Lung (tissue), 17 donors: ENCODE measurements at places on chromosomes 3 and 15.

- DNase-seq, result no peak
These were observed 132.1 kb downstream of the WDR76 start for GRCh38 chr15:43958861-43959330.

DNA sequence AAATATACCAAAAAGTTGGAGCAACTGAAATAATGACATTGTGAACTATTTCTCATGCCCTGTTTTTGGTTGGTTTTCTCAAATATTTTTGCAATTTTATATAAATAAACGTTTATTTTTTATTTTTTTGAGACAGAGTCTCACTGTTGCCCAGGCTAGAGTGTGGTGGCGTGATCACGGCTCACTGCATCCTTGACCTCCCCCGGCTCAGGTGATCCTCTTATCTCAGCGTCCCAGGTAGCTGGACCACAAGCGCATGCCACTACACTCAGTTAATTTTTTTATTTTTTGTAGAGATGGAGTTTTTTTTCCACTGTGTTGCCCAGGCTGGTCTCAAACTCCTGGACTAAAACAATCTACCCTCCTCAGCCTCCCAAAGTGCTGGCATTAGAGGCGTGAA is 45.6 kb downstream of the YEATS2 start:
- no peak for DNase-seq

DNA sequence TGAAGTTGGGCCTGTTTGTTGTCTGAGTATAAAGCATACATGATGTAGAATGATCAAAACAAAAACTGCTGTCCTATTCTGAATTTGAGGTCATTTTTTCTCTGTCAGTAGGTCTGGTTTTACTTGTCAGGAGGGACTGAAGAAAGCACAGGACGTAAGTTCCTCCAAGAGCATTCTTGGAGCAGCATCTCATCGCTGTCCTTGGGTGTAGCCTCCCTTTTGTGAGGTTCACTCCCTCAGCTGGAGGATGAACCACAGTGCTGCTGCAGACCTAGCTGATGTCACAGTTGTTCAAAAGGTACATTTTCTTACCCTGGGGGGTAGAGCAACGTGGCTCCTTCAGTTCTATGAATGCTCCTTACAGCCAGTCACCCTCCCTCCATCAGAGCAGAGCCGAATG is 490.0 kb upstream of the TBL1XR1 start:
- DNase-seq, result no peak

DNA sequence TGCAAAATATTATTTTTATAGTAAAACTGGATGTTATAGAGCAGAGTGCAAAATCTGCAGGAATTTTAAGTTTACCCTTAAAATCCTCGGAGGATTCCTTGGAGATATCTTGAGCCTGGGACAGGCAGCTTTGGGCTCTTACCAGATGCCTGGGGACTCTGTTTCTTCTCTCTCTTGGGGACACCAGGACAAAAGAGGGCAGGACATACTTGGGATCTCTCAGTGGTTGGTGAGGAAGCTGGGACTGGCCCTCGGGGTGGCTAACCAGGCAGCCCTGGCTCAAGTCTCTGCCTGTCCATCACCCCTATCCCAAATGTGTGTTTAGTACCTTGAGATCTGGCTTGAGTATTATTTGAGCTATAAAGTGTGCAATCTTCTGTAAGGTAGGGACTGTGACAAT is 38.6 kb downstream of the TKT start:
- DNase-seq, result no peak

DNA sequence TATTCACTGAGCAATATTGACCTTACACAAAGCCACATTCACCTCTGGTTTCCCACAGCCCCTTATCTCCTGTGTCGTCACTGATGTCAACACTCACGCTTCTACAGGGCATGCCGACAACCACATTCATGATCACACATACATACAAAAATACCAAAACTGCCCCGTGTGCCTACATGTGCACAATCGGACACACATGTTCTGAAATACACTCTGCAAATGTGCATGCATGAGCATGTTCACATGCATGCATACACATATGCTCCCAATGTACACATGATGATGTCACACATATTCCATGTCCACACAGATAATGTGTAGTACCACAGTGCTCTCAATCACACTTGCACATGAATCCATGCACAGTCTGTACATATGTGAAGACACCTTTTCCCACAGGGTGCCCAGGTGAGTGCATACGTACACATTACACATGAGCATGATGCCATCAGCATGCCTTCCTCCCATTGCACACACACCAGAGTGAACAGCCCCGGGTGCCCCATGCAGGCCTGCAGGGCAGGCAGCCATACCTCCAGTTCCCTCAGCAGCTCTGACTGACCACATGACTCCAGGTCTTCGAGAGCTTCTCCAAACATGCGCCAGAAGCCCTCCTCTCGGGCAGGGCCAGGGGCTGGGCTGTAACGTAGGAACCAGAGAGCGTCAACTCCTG is 37.0 kb downstream of the GRIP2 start:
- DNase-seq, result no peak

DNA sequence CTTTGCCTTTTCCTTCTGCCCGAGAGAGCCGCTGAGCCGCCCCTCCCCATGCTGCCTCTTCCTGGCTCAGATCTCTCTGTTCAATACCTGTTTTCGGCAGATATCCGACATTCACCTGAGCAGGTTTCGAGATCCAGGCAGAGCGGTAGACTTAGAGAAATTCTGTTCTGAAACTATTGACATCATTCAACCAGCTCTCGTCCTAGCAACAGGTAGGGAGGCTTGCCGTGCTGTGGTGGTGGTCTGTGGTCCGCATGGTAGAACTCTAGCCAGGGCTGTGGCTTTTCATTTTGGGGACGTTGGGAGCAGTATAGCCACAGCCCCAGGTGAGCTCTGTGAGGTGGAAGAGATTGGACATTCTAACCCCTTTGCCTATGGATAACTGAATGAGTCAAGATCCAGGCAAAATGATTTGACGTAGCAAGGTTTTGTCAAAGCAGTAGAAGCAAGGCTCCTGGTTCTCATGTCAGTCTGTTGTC is 810 bp downstream of the TMEM62 start:
- no peak for DNase-seq

GRCh38 chr3:27767000-27767399 is 44.9 kb upstream of the EOMES start:
- no peak for DNase-seq

- DNase-seq, result no peak
These were observed 52.1 kb upstream of the FGD5 start for GRCh38 chr3:14766428-14767244.

- DNase-seq, result no peak
These were observed 93.1 kb downstream of the MYLK start for GRCh38 chr3:123791073-123791370.

DNA sequence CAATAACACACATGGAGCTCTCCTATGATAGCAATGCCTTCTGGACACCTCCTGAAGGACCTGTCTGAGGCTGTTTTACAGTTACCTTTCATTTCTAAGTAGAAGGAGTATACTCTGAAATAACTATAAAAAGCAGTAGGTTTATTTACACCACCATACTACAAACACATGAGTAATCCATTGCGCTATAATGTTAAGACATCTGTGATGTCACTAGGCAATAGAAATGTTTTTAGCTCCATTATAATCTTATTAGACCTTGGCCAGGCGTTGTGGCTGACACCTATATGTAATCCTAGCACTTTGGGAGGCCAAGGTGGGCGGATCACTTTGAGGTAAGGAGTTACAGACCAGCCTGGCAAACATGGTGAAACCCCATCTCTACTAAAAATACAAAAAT is 24.7 kb downstream of the PXK start:
- no peak for DNase-seq

- DNase-seq, result no peak
These were observed 361.4 kb downstream of the VGLL3 start for GRCh38 chr3:86629511-86629910.

- DNase-seq, result no peak
These were observed 81.6 kb upstream of the CHMP2B start for GRCh38 chr3:87145553-87145952.

DNA sequence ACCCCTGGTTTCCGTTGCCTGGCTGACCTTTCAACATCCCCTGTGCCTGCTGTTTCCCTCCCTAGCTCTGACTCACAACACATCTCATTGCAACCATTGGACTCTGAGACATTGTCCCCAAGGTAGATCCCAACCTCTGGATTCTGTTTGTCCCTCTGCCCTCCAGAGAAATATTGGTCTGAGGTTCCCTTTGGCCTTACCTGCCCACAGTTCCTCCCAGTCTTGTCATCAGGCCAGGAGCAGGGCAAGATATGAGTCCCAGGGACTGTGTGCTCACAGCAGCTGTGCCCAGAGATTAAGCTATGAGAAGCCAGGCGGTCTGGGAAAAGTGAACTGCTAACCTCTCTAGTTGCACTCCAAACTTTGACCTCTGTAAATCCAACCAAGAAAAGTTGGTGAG is 168.2 kb upstream of the NR2F2 start:
- no peak for DNase-seq

- no peak for DNase-seq
These were observed 93.2 kb upstream of the AGTR1 start for GRCh38 chr3:148604270-148605085.

DNA sequence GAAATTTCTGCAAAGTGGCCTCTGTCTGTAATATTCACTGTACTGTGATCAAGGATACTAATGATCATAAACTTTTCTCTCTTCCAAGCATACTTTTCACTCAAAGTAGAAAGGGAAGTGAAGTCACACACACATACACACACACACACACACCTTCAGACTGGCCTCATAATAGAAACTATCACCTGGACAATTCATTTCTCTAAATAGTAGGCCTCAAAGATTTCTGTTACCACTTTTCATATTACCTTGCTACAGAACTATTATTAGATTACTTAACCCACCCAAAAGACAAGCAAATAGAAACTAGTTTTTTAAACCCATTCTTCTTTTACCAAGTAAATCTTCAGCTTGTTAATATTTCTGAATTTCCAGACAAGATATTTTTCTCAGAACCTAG is 12.2 kb downstream of the CPB1 start:
- no peak for DNase-seq

GRCh38 chr3:12141350-12141749 is 17.4 kb downstream of the TIMP4 start:
- no peak for DNase-seq

DNA sequence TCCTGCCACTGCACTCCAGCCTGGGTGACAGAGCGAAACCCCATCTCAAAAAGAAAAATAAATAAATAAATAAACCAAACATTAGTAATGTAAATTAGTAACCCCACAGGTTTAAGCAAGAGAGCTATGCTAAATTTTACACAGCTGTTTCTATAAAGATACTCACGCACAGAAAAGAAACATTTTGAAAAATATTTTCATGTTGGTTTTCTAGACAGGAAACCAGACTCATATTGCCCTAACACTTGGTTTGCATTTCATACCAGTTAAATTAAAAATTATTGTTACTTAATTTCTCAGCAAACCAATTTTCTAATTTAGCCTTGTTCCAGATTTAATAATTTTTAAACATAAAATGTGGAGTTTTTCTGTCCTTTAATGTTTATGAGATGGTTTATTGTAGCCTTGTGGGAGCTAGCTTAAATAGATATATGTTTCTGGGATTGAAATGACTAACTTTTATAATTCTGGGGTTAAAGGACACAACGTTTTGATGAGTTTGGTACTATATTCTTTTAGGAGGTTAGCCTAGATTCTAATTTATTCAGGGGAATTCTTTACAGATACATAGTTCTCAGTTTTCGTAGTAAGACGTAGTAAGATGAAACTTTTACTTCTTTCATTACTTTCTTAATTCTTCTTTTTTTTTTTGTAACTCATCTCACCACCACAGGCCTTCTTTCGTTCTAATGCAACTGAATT is 42.6 kb upstream of the SLC4A7 start:
- DNase-seq, result no peak

DNA sequence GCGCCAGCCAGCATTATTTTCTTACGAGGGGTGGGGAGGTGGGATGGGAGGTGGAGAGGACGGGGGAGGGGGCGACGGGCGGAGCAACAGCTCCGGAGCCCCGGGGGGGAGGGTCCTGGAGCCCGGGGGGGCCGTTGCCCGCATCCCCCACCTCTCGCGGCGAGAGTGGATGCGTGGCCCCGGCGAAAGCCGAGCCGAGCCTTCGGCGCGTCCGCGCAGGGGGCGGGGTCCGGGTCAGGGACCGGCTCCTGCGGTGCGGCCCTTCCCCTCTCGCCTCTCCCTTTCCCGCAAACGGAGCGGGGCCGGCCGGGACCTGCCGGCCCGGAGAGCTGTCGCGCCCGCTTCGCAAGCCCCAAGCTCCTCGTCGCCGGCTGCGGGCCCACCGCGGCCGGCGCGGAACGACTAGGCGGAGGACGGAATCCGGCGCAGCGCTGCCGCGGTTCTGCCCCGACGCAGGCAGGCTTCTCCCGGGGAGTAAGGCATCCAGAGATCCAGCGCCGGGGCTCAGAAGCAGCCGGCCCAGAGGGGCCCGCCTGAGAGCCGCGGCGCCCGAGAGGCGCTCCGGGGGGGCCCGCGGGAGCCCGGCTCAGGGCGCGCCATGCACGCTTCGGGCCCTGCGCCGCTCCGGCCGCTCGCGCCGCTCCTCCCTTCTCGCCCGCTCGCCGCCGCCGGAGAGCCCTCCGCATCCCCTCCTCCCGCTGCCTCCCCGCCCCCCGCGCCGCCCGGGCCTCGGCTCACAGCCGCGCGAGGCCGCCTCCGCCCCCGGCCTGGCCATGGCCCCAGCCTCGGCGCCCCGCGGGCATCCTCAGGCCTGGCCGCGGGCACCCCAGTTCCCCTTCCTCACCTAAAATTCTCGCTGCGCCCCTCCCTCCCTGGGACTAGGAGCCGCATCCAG is 459 bp upstream of the ADCY5 start:
- DNase-seq, result peak; percentile 62

DNA sequence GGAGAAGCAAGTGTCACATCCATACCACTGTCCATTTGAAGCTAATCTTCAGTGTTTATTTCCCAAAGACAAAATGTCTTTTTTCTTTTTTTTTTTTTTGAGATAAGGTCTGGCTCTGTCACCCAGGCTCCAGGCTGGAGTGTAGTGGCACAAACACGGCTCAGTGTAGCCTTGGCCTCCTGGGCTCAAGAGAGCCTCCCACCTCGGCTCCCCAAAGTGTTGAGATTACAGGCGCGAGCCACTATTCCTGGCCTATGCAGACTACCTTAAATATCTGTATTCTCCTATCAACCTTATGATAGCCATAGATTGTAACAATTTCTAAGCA is 27.7 kb upstream of the VPS33B start:
- no peak for DNase-seq

DNA sequence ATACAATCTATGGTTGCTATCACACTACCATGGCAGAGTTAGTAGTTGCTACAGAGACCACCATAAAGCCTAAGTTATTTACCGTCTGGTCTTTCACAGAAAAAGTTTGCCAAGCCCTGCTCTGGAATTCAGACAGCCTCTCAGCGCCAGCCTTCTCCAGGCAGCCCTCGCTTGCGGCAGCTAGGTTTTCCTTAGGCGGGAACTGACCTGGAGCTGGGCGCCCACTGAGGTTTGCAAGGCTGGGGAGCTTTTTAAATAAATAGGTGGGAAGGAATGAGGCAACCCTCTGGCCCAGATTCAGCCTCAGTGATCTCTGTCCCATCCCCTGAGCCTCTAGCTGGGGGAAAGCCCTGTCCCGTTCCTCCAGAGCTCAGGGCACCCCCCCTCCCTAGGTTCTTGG is 1.2 kb downstream of the CTSH start:
- peak; percentile 50 for DNase-seq

- no peak for DNase-seq
These were observed 424.3 kb upstream of the TPRG1 start for GRCh38 chr3:188747489-188747888.
